ENCODE measurements at places on chromosomes 16 and 17.

DNA sequence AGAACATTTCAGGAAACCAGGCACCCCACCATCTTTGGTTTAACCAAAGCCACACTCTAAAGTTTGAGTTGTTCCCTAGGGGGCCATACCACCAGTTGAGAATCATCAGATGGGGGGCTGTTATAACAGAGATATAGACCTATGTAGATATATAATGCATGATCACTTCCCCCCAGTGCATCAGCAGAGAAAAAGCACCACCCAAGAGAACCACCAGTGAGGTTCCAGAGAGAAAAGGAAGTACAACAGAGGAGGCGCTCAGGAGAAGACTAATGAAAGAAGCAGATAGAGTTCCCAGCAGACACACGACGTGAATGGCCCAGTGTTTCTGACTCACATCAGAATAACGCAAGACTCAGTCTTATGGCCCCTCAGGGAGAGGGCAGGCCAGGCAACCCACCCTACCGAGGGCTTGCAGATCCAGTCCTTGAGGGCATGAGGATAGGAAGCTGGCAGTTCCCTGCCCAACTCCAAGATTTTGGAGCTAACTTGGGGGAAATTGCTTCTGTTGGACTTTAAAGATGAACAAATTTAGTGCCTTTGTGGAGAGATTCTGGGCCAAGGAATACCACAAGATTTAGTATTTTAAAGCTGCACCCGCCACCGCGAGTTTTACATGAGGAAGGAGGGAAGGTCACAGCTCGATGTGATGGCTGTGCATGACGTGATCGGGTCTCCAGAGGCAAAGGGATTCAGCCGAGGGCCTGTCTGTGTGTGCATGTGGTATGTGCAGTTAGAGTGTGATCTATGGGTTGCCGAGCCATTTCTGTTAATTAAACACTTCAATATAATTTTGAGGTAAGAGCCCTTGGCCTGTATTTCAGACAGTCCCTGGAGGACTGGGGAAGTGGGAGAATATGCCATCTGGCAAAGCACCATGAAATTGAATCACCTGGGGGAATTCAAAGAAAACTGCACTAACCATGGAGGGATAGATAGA, 53.1 kb downstream of the AIPL1 start:
- no peak for DNase-seq

GRCh38 chr17:75472119-75472518, 15.7 kb downstream of the TMEM94 start:
- DNase-seq: no peak

GRCh38 chr16:19690196-19690595, 27.8 kb downstream of the KNOP1 start:
- DNase-seq: no peak

DNA sequence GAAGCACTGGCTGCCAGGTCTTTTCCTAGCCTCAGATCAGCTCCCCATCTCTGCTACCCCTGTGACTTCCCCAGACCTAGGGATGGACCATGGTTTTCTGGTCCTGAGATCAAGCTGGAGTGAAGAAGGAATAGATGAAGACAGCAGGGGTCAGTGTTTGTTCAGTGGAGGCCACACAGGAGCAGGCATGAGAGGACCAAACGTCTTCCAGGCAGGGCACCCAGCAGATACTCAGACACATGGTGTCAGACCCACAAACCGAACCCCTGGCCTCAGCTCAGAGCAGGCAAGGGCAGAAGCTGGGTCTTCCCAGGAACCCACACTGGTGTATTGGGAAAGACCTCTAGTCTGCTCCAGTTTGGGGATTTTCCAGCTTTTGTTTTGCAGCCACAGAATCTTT, 189.7 kb downstream of the IRX5 start:
- no peak for DNase-seq

DNA sequence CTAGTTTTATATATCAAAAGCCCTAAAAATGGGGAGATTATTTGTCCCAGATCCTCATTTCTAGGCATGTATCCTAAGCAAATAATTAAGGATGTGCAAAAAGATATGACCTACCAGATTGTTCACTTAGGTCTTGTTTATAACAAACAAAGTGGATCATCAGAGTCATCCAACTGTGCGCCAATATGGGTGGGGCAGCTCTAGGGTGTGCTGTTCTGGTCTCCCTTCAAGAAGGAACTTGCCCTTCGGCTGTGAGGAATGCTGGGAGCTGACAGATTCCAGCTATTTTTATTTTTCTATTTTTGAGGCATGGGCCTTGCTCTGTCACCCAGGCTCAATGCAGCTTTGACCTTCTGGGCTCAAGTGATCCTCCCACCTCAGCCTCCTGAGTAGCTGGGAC, 13.8 kb downstream of the CHP2 start:
- DNase-seq: no peak

GRCh38 chr17:10729334-10730193, at the start of gene TMEM220:
Gene TMEM220 (minus strand): TSS chr17:10730023. CDS start chr17:10729851, 172 bp downstream.
- DNase-seq: peak; percentile 60

DNA sequence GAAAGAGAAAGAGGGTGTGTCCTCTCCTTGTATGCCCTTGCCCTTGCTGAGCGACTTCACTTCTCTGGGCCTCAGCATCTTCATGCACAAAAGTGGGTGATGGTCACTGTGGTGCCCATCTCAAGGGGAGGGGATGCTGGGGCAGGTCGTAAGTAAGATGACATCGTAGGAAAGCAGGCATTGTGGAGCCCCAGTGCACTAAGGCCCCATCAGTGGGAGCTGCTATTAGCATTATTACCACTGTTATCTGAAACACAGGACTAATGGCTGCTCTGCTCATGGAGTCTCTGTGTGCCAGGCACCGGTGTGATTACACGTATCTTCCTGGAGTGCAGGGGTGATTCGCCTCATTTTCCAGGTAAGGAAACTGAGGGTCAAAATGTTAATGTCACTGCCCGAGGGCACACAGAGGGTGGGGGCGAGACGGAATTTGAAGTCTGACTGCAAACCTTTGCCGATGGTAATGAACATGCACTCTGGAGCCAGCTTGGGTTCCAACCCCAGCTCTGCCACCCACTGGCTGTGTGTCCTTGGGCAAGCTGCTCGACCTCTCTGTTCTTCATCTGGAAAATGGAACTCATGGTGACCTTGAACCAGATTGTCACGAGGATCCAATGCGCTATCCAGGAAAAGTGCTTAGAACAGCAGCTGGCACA, 63.2 kb upstream of the GSE1 start:
- no peak for DNase-seq

DNA sequence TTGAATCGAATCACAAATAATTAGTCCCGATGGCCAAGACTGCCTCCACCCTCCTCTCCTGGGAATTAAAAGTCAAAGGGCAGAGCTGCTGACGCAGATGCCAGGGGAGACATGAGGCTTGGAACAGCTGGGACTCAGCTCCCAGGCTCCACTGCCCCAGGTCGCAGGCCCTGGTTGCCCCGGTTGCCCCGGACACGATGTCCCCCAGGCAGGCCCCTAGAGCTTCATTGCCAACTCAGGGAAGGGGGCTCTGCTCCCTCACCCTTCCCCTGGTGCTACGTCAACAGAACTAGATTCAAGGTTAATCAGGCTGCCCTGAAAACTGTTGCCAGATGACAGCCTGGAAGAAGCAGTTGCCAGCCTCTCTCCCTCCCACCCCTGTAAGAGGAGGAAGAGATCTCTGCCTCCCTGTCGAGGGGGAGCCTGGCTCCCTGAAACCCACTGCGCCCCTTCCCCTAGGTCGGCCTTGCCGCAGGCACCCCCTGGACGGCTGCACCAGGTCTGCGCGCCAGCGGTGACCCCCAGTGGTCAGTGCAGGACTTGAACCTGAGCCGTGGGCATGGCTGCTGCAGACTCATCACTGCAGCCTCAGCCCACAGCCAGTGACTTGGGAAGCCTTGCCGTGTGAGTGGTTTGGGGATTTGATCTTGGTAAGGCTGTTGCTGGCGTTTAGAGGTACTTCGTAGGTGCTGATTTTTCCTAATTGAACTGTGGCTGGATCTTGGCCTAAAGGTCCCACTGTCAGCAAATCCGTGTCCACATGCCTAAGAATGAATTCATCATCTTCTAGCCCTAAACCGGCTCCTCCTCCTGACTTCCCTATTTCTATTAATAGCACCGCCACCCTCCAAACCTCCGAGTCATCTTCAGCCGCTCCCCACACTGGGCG, 84.1 kb upstream of the TOB1 start:
- DNase-seq: peak; percentile 73

Measured in fibroblast of the conjunctiva (primary cell).